AG04449 (cell line): ENCODE measurements at places on chromosomes 6 and 20.

GRCh38 chr6:125020385-125020784, 58.1 kb downstream of the RNF217 start:
- DNase-seq = no peak

- no peak for DNase-seq
These were observed 59.8 kb downstream of the NEDD9 start for GRCh38 chr6:11172501-11173327.

DNA sequence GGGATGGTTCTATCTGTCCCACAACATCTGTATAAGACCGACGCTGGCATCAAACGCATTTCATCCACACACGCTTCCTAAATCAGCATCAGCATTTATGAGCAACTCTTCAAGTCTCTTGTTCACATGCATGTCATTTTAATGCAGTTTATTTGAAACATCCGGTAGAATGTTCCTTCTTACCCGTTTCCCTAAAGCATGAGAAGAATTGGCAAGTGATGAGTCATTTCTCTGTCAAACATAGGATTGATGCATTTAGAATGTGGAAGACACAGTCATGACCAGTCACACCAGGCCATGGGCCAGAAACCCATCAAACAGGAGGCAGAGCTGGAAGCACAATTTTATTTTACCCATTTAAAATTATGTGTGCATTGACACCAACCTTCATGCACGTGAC, 122.8 kb downstream of the UST start:
- DNase-seq = peak; percentile 65

- DNase-seq = no peak
These were observed 115.9 kb downstream of the COL12A1 start for GRCh38 chr6:75089921-75090320.

DNA sequence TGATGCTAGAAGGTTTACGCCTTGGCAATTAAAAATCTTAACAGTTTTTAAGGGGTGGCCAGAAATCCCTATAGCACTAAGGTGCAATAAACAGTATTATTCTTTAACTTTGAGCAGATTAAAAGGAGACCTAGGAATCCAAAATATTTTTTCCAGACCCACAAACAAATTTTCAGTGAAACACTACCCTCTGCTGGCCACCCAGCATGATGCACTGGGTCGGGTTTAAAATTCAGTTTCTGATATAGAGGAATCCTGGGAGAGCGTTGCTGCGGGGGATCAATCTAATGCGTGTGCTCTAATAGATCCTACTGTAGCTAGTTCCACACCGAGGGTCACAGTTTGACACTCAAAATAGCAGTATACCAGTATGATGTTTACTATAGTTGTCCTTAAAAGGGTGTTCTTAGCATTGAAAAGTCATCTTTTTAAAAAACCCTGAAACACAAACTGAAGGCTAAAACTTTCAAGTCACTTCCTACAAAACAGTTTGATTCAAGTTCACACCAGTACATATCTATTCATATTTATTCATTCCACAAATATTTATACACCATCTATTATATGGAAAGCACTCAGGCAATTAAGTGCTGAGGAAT, 10.2 kb downstream of the UBE3D start:
- no peak for DNase-seq

DNA sequence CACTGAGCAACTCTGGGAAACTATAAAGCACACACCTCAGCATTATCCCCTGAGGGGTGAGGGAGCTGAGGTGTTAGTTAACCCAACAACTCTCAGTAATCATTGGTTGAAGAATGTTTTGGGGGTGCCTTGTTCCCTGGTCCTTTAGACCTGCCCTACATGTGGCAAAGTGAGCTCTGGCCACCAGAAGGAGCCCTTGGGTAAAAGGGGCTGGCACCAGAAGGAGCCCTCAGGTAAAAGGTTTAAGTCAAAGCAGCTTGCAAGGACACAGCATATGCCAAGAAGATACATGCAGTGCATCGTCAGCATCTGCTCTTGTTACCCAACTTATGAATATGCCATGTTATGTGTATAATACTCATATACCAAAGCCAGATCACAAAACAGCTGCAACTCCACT, 1081.7 kb downstream of the KIF16B start:
- DNase-seq = no peak

GRCh38 chr20:19100975-19101374, 111.5 kb upstream of the SLC24A3 start:
- DNase-seq = no peak

DNA sequence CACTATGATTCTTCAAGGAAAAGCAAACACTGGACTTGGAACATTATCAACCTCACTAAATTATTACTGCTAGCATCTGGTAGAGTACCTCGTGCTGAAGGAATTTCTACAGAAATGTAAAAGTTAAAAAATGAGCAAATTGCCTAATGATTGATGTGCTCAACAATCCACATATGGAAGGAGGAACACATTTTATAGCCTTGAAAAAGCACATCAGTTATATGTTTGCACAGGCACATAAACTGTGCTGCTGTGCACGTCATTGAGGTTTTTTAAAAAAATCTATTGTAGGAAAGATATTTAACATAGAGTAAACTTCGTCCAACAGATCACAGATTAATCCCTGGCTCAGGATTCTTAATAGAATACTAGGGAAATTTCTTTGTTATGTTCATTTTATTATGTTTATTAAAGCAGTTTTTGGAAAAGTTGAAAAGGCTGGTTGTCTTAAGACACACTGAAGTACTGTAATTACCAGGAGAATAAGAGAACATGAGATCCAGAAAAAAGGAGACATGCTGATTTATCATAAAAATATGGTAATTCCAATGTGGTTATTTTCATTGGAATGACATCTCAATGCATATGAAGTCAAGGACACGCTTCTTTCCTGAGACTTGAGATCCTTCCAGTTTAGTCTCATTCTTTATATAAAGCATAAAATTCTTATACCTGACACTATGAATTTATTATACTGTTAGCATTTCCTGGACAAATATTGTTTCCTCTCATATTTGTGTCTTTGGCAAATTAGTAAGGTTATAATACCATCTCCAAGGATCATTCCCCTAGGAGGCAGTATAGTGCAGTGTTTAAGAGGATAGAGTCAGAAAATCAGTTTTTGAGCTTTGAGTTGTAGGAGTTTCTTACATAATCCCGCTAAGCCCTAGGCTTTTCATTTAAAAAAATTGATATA, 511.1 kb downstream of the TENT5A start:
- DNase-seq = peak; percentile 73

- no peak for DNase-seq
These were observed 7.1 kb downstream of the PRIM2 start for GRCh38 chr6:57324538-57324937.

GRCh38 chr6:132587424-132587823, 2.1 kb downstream of the TAAR5 start:
- no peak for DNase-seq

GRCh38 chr20:38136421-38137245, 28.4 kb downstream of the TGM2 start:
- no peak for DNase-seq

GRCh38 chr6:11650025-11650696, 112.6 kb downstream of the TMEM170B start:
- DNase-seq = peak; percentile 36

DNA sequence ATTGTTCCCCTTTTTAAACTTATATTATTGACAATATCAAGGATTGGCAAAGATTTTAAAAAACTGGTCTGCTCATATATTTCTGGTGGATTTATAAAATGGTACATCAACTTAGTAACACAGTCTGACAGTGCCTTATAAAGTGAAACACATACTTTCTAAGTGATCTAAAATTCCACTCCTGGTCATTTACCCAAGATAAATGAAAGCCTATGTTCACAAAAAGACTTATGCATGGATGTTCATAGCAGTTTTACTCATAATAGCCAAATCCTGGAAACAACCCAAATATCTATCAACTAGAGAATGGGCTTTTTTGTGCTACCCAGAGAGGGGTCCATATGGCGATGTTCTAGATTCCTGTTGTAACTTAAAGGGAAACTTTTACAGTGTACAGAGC, 222.4 kb upstream of the FAM83B start:
- DNase-seq = no peak

GRCh38 chr6:47162793-47163192, 120.7 kb upstream of the ADGRF1 start:
- DNase-seq = no peak

GRCh38 chr6:73699676-73700459, 3.9 kb downstream of the CD109 start:
- no peak for DNase-seq

DNA sequence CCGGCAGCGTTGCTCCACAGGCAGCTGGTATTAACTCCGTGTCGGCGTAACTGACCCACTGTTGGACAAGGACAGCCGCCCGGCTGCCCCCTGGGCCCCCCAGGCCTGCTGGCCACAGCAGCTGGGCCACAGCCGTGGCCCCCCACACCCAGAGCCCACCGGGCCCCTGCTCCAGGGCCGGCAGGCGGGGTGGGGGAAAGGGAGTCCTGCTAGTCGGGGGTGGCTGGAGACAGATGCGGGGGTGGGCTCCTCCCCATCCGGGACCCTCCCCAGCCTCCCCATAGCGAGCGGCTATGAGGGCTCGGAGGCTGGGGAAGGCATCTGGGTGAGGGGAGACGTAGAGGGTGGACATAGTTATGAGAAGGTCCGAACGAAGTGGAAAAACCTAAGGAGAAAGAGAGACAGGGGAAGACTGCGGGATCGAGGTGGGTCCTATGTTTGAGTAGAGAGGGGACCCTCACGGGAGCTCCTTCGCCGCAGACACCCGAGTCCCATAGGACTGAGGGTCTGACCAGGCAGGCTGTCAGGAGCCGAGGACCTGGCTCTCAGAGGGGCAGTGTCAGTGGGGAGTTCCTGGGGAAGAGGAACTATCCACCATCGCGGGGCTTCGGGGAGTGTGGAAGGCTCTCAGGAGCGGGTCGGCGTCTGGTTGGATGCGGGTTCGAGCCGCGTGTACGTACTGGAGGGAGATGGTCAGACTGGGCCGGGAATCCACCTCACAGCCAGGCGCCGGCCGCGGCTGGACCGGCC, 511 bp downstream of the VARS1 start:
- DNase-seq = no peak

DNA sequence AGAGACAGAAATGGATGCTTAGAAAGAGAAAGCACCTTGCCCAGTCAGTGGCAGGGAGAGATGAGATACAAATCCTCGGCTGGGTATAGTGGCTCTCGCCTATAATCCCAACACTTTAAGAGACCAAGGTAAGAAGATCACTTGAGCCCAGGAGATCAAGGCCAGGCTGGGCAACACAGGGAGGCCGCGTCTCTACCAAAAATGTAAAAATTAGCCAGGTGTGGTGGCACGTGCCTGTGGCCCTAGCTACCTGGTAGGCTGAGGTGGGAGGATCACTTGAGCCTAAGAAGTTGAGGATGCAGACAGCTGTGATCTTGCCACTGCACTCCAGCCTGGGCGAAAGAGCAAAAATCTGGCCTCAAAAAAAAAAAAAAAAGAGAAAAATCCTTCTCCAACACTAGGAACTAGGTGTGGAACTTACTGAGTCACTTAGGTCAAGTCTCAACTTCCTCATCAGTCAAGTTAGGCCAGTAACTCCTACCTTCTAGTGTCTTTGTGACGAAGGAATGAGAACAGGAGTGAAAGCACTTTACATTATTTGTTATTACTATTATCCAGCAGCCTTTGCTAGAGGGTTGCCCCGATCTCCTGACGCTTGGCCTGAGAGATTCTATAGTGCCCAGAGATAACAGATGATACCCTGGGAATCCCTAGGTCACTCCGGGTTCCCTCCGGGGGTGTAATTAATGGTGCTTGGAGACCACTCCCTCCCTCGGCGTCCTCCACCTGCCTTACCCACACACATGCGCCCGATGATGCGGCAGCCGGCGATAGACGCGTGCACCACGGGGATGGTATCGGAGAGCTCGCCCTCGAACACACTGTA, 918 bp downstream of the EIF6 start:
- DNase-seq = no peak

- DNase-seq = peak; percentile 89
These were observed 17.4 kb upstream of the PLCB4 start for GRCh38 chr20:9051508-9051907.

DNA sequence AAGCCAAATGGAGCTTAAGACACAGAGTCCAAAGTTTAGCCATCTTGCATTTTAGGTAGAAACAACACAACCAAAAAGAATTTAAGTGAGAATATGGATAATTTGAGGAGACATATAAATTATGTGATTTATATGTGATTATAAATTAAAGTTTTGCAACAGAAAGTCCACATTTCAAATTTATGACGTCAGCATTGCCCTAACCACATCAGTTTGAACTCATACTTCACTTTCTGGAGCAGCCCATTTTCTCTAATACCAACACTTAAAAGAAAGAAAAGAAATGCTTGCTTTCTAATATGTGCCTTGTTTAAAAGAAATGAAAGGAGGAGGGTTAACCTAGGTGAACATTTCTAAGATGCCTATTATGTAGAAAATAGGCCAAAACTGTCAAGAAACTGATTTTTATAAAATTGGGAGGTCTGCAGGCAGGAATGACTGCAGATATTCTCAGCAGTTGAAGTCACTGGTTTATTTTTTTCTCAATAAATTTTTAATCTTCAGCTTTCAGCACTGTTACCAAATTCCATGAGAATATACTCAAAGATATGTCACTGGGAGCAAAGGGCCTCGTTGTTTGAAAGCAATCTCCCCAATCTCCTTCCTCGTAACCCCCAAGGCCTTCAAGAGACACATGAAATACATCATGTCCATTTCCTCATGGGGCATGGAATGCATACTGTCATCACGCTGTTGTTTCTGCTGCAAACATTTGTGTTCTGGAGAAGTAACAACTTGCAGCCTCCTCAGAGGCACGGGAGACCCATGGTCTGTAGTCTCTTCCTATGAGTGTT, 137.8 kb downstream of the SOD2 start:
- DNase-seq = no peak

- no peak for DNase-seq
These were observed 39.4 kb downstream of the YTHDF1 start for GRCh38 chr20:63176427-63177133.
